Left lung (tissue), 14 donors: ENCODE measurements at places on chromosomes 7 and 10.
A peak's percentile ranks its signal among the peaks of the same experiment; 100 is the strongest.

GRCh38 chr10:102661658-102662028 is 17.4 kb downstream of the TRIM8 start:
- DNase-seq = no peak

DNA sequence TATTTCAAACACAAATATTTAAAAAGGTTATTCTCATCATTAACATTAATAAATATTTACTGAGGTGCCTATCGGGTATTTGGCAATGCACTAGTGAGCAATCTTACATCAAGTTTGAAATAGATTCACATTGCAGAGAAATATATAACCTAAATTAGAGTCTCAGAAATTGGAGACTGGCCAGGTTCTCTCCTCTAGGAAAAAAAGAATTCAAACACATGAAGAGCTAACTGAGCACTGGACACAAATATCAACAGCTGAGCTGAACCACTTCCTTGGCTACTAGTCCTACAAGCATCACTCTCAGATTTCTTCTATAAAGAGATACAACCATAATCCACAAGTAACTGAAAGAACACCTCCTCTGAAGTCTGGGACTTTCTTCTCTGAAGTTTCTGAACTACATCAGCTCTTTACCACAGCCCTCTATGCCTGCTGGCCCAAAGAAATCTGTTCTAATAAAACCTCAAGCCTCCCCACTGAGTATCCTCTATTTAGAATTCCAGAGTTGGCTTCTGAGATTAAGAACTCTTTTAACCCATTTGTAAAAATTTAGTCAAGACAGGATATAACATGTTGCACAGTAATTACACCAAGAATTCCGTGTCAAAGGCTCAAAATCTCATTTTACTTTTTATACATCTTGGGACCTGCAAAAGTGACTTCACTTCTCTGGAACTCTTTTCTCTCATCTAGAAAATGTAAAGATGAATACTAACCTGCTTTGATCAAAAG is 45.2 kb downstream of the MTERF1 start:
- no peak for DNase-seq

- peak; percentile 18 for DNase-seq
Observed at GRCh38 chr10:132382231-132382922, 14.6 kb upstream of the PWWP2B start.

- DNase-seq = peak; percentile 52
Observed at GRCh38 chr7:115060095-115060870, 138.4 kb downstream of the MDFIC start.

- DNase-seq = no peak
Observed at GRCh38 chr7:133295484-133295883, 42.6 kb downstream of the EXOC4 start.

DNA sequence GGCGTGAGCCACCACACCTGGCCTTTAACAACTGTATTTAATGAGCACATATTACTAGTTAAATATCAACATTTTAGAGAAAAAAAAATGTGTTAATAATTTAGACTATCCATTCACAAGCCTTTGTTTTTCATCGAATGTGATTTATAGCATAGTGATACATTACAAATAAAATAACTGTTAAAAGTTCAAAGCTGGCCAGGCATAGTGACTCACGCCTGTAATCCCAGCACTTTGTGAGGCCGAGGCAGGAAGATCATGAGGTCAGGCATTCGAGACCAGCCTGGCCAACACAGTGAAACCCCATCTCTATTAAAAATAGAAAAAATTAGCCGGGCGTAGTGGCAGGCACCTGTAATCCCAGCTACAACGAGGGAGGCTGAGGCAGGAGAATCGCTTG is 72.7 kb downstream of the HACD1 start:
- no peak for DNase-seq

- no peak for DNase-seq
Observed at GRCh38 chr7:66629222-66630062, 761 bp downstream of the KCTD7 start.
